IMR-90 (cell line): ENCODE measurements at places on chromosomes 4 and X.

GRCh38 chrX:9149501-9150245 is 115.7 kb upstream of the FAM9B start:
- H3K36me3 ChIP-seq: no peaks in the 10 kb centered on the region
- peak; percentile 17 for DNase-seq
- peaks cover 11% of the 10 kb centered on the region for H3K4me1 ChIP-seq

- no peaks in the 10 kb centered on the region for H3K4me1 ChIP-seq
- H3K4me3 ChIP-seq: no peak overlapping the region
- DNase-seq: peak; percentile 1
- H3K36me3 ChIP-seq: no peaks in the 10 kb centered on the region
- peaks cover 9% of the 10 kb centered on the region for H3K27me3 ChIP-seq
Measured at GRCh38 chr4:147017081-147017480, 71.4 kb upstream of the TTC29 start.

GRCh38 chr4:158169506-158169905 is 3.3 kb downstream of the GASK1B start:
- peak overlapping the region; percentile 37 for H3K4me3 ChIP-seq
- H3K4me1 ChIP-seq: peaks cover 15% of the 10 kb centered on the region
- H3K27ac ChIP-seq: no peak overlapping the region
- no peaks in the 10 kb centered on the region for H3K27me3 ChIP-seq
- peaks cover 7% of the 10 kb centered on the region; the same call in 1 of the 2 replicates for H3K36me3 ChIP-seq

GRCh38 chrX:41779941-41780340 is 56.0 kb downstream of the GPR82 start:
- H3K36me3 ChIP-seq: no peaks in the 10 kb centered on the region
- H3K27ac ChIP-seq: no peak overlapping the region
- no peak for DNase-seq
- H3K4me3 ChIP-seq: no peak overlapping the region
- no peaks in the 10 kb centered on the region for H3K4me1 ChIP-seq

GRCh38 chr4:135122457-135122856 is 920.9 kb upstream of the PABPC4L start:
- DNase-seq: no peak
- H3K4me3 ChIP-seq: no peak overlapping the region
- no peaks in the 10 kb centered on the region for H3K27me3 ChIP-seq
- H3K36me3 ChIP-seq: no peaks in the 10 kb centered on the region
- H3K27ac ChIP-seq: no peak overlapping the region
- H3K4me1 ChIP-seq: no peaks in the 10 kb centered on the region

GRCh38 chr4:169603312-169603711 is 9.1 kb downstream of the NEK1 start:
- no peaks in the 10 kb centered on the region for H3K27me3 ChIP-seq
- no peak overlapping the region for H3K27ac ChIP-seq
- no peaks in the 10 kb centered on the region for H3K4me1 ChIP-seq
- DNase-seq: no peak
- H3K4me3 ChIP-seq: no peak overlapping the region

- H3K27ac ChIP-seq: no peak overlapping the region
- H3K27me3 ChIP-seq: peaks cover 5% of the 10 kb centered on the region; the same call in 1 of the 2 replicates
- no peaks in the 10 kb centered on the region; the same call in 1 of the 2 replicates for H3K4me1 ChIP-seq
- no peaks in the 10 kb centered on the region for H3K36me3 ChIP-seq
- no peak overlapping the region for H3K4me3 ChIP-seq
Measured at GRCh38 chrX:39819921-39820849, 277.6 kb downstream of the BCOR start.

DNA sequence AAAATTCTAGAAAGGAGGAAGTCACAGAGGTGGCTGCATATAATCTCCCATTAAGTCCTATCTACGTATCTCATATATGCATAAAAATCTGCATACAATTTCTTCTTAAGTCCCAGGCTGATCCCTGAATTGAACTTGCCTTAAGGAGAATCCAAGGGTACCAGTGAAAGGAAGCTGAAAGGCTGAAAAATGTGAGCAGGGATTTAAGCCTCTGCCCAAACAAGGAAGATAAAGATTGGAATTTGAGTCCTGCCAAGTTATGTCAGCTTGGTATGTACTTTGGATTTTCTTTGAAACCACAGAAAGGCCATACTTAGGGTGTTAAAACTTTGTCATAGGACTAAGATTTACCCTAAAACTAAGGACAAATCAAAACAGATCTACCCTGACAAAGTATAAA is 26.5 kb upstream of the GEMIN8 start:
- DNase-seq: peak; percentile 2
- H3K4me1 ChIP-seq: no peaks in the 10 kb centered on the region
- H3K4me3 ChIP-seq: no peak overlapping the region
- H3K27ac ChIP-seq: no peak overlapping the region

DNA sequence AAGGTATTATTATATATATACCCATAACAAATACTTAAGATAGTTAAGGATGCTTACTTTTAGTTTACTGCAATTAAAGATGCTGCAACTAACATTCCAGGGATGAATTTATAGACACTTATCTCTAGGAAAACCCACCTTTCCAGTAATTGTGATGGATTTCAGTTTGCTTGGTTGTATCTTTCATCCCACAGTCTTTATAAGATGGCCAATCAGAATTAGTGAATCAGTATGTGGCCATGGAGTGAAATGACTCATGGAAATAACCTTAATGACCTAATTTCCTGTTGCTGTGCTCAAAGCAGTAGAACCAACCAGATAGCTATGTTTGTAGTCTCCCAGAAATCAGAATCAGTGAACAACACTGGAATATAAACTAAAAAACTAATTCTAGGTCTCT is 26.4 kb downstream of the MOSPD2 start:
- H3K4me3 ChIP-seq: no peak overlapping the region
- H3K27ac ChIP-seq: no peak overlapping the region
- H3K4me1 ChIP-seq: peaks cover 4% of the 10 kb centered on the region
- peak; percentile 78 for DNase-seq

- H3K4me3 ChIP-seq: no peak overlapping the region
- peak; percentile 88 for DNase-seq
- no peaks in the 10 kb centered on the region for H3K36me3 ChIP-seq
- H3K27ac ChIP-seq: peak overlapping the region; percentile 81; the same call in 1 of the 2 replicates
- H3K4me1 ChIP-seq: peaks cover 15% of the 10 kb centered on the region
- H3K27me3 ChIP-seq: no peaks in the 10 kb centered on the region
Measured at GRCh38 chr4:155629956-155630355, 36.7 kb upstream of the GUCY1A1 start.

DNA sequence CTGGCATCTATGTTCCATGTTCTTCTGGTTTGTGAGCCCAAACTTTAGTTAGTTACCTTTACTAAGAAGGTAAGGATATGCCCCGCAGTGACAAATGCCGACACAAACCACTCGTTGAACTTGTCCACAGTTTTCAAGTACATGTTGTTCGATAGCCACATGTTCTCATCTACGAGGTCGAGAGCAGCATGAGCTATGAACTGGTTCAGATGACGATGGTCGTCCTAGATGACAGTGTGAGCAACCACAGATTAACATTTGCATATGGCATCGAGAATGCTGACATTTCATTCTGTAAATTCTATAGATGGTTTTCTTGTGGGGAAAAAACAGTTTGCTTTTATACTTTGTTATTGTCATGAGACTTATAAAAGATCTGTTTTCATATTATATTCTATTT is 18.0 kb downstream of the TRAPPC2 start:
- no peaks in the 10 kb centered on the region for H3K27me3 ChIP-seq
- DNase-seq: no peak
- H3K27ac ChIP-seq: no peak overlapping the region
- peaks cover 15% of the 10 kb centered on the region for H3K4me1 ChIP-seq
- H3K36me3 ChIP-seq: peaks cover 26% of the 10 kb centered on the region

GRCh38 chrX:139581068-139581467 is 50.5 kb downstream of the F9 start:
- no peak overlapping the region for H3K27ac ChIP-seq
- no peaks in the 10 kb centered on the region for H3K36me3 ChIP-seq
- H3K4me3 ChIP-seq: no peak overlapping the region
- H3K4me1 ChIP-seq: no peaks in the 10 kb centered on the region

DNA sequence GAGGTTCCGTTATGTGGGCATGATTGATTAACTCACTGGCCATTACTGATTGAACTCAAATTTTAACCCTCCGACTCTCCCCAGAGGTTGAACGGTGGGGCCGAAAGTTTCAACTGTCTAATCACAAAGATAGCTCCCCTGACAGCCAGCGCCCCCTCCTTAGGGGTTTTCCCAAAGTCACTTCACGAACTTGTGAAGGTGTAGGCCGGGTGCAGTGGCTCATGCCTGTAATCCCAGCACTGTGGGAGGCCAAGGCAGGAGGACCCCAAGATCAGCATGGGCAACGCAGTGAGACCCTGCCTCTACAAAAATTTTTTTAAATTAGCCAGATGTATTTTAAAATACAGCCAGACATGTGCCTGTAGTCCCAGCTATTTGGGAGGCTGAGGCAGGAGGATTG is 39.8 kb upstream of the RBM47 start:
- H3K36me3 ChIP-seq: no peaks in the 10 kb centered on the region
- no peak for DNase-seq
- H3K27ac ChIP-seq: no peak overlapping the region
- H3K4me1 ChIP-seq: peaks cover 11% of the 10 kb centered on the region
- H3K27me3 ChIP-seq: no peaks in the 10 kb centered on the region

DNA sequence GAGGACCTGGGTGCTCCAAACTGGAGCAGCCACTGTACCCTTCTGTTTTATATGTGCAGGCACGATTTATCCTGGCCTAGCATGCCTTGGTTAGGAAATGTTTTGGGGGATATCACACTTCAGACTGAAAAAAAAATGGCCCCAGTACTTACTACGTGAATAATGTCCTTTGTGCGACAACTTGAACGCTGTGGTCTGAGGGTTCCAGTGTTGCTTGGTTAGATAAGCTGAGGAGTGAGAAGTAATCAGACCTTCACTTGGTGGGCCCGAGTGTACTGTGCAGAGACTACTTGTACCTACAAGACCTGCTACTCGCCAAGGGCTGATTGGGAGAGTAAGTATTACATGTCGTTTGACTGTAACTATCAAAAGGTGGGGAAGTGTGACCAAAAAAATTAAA is 678 bp downstream of the DNAAF6 start:
- peaks cover 2% of the 10 kb centered on the region for H3K27me3 ChIP-seq
- no peak for DNase-seq
